ENCODE measurements at places on chromosomes 3 and 15. TPM values are rescaled to one million over a fixed set of nuclear protein-coding genes. Genes with fewer than 3 reads are reported as not detected.

KNL1 gene
- 13.2 TPM for polyA plus RNA-seq

GOLGA8N gene
- polyA plus RNA-seq, result 9.0 TPM

DNA sequence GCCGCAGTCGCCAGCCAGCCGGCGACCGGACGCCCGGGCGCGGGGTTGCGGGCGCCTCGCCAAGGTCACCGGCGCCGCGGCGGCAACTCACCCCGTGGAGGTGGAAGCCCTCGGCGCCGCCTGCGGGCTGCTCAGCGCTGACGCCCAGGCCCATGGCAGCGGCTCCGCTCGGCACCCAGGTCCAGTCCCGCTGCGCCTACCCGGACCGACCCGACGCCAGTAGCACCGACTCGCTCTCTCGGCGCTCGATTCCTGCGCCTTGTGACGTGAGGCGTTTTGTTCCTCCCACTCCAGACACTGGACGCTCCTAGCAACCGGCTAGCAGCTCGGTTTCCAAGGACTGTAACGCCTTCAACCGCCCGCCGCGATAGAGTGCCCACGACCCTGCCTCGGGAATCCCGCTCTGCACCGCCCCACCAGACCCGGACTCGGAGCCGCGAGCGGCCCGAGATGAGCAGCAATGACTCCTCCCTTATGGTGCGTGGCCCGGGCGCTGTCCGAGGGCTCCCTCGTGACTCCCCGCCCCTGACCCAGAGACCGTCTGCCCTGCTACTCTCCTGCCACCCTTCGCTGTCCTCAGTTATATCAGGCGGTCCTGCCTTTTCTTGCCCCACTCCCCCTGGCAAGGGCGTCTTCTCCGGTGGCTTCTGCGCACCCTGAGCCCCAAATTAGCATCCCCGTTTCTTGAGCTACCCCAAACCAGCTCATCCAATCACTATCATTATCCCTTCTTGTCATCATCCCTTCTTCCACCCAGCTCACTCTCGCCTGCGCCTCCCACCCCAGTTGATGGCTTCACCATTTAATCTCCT lies at the start of the genes GORASP1 and TTC21A:
Gene GORASP1 (minus strand): TSS at position 240 of the 812 bp plus-strand sequence. CDS start 86 bp downstream, at position 154.
Gene TTC21A (plus strand): TSS at position 293 of the 812 bp plus-strand sequence. CDS start 158 bp downstream, at position 451.
- DNase-seq, result peak; percentile 92

- no peak for DNase-seq
Observed at GRCh38 chr3:110473405-110473804, 598.2 kb upstream of the NECTIN3 start.

- DNase-seq, result no peak
Observed at GRCh38 chr3:177300842-177301241, 103.6 kb upstream of the TBL1XR1 start.

DNA sequence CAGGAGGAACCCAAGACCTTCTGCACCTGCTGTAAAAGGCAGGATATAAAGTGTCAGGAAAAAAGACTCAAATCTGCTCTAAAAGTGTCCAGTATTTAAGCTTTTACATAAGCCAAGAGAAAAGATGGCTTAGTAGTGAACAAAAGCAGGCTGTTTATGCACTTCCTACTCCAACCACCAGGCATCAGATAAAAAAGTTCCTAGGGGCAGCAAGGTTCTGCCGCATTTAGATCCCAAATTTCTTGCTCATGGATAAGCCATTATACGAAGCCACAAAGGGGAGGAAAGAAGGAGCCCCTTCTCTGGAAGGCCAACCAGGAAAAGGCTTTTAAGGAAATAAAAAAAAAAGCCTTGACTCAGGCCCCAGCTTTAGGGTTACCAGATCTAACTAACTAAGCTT lies 10.6 kb upstream of the SLC9C1 start:
- no peak for DNase-seq

GRCh38 chr3:124881976-124882697 lies 5.0 kb downstream of the ITGB5 start:
- DNase-seq, result no peak

DNA sequence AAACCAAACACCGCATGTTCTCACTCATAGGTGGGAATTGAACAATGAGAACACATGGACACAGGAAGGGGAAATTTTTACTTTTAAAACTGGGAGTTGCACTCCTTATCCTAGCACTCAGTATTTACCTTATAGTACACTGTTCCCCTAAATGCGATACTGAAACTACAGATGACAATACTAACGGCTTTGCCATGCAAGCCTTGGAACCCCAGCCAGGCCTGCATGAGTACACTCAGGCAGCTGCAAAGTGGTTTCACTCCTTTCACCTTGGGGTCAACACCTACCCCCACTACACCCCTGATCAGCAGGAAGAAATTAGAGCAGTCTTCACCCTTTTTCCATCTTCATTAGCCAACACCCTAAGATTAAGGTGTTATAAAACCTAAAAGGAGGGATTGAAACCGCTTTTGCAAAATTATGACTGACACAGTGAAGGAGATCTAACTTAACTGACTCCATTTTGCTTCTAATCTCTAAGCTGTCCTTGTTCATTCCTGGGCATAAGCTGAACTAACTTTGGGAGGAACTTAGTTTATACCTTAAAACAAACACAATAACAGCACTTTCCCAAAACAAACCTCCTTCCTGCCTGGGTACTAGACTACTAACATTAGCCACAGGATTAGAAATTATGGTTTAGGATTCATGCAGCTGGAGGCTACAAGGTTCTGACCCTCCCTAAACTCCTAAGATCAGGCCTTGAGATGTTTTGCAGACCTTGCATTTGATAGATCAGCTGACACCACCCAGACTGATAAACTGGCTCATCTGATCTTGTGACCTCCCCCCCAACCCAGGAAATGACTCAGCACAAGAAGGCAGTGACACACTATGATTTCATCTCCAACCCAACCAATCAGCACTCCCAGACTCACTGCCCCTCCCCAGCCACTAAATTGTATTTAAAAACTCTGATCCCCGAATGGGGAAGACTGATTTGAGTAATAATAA lies 452.1 kb upstream of the PPP2R3A start:
- DNase-seq, result no peak

NLGN1 gene
- polyA plus RNA-seq, result 2.0 TPM

DNA sequence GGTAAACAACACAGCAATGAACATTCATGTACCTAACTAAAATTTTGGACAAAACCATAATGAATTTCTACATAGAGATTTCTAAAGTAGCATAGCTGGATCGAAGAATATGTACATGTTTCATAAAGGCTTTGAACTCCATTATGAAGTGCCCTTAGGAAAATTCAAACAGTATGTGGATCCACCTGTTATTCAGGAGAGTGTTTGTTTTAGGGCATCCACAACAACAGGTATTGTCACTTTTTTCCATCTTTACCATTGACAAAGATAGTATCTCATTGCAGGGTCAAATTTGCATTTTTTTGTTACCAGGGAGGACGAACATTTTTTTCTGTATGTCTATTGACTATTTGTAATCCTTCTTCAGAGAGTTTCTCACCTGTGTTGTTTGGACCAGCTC lies 75.0 kb downstream of the COL6A5 start:
- DNase-seq, result no peak

PLA2G4E gene
- polyA plus RNA-seq, result 1.3 TPM

DNA sequence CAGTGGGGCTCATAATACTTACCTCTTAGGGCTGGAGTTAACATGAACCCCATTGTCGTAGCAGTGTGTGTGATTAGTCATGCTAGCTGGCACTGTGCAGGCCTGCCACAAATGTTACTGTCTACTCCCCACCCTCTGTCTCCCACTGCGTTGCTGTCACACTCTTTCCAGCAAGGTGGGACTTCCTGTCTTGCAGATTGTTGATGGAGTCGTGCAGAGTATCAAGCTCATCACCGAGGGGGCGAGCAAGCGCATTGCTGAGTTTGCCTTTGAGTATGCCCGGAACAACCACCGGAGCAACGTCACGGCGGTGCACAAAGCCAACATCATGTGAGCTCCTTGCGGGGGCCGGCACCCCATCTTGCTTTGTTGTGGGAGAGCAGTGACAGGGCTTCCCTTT lies 12.9 kb downstream of the IDH3A start:
- no peak for DNase-seq

GUCA1C gene
- not detected for polyA plus RNA-seq

TNFAIP8L3 gene
- 3.6 TPM for polyA plus RNA-seq

METTL6 gene
- polyA plus RNA-seq, result 13.1 TPM

DNA sequence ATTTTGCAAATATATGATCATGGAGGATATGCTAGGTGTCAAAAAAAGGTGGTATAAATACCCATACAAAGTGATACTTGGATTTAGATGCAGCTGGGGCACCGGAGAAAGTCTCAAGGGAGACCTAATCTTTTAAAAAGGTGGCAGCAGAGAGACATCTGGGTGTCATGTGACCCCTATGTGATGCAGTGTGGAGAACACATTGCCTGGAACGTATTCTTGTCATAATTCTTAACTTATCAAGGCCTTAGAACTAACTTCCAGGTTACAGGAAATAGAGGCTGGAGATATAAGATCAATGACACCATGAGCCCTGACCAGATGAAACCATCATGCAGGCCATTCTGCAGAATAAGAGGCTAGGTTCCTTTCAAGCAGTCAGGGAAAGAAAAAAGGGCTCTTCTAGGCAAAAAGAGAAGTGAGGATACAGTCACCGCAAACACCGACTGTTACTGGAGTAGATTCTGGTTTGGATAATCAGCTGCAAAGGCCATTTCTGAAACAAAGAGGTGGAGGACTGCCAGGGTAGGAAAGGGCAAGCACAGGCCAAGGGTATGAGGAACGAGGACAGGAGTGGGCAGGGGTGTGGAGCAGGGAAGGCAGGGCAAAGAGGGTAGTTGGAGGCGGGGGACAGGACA lies 100.6 kb downstream of the OXNAD1 start:
- DNase-seq, result no peak

GRCh38 chr3:187370051-187370450 lies 1.9 kb downstream of the RTP4 start:
- DNase-seq, result no peak

DNA sequence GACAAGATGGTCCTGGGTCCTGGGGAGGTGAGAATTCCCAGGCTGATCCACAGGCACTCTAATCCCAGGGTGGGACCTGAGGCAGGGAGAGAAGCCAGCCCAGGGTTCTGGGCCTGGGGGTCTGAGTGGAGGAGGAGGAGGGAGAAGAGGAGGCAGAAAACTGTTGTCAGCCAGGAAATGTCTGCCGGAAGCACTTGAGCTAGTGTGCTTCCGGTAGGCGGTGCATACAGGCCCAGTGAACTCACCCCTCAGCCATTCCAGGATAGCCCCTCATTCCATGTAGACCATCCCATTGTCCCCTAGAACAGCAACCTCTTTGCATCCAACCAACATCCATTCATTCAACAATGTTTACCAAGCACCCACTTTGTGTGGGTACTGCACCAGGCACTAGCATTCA lies 47.9 kb upstream of the LCTL start:
- DNase-seq, result no peak

DNA sequence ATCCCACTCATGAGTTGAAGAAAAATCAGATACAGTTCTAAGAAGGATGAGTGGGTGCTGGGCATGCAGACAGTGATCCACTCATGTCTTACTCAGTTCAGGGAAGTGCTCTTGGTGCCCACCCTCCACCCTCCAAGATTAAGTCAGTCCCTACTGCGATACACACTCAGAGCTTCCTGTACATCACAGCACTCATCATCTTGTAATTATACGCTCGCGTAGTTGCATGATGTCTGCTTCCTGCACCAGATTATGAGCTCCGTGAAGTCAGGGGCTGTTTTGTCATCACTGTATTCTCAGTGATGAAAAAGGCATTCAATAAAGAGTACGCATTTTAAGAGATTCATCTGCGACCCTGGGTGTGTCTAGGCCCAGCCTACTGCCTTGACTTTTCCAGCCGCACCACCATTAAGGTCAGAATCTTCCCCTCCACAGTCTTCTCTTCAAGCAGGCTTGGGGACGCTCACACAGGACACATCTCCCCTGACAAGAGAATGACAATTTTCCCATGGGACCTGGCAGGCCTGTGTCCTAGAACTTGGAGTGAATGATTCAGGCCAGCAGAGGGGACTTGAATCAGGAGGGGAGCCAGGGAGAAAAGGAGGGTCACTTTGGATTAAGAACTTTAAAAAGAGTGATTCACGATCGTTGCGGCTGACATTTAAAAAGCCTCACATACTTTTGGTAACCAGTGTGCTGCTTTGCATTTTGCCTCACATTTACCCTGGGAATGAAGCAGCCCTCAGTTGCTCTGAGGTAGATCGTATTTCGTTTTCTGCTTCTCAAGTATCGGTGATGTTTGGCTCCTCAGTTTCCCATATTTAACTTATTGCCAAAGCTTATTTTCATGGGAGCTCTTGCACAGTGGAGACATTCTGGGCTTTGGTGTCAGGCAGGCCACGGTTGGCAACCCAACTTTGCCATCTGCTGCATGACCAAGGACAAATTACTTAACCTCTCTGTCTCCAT lies 7.9 kb upstream of the PDE8A start:
- no peak for DNase-seq

GOLGA8T gene
- not detected for polyA plus RNA-seq

GRCh38 chr3:101262393-101263240 lies 57.8 kb downstream of the IMPG2 start:
- no peak for DNase-seq

UPK1B gene
- 13.2 TPM for polyA plus RNA-seq

- no peak for DNase-seq
Observed at GRCh38 chr3:13544951-13545651, 3.8 kb upstream of the FBLN2 start.

DNA sequence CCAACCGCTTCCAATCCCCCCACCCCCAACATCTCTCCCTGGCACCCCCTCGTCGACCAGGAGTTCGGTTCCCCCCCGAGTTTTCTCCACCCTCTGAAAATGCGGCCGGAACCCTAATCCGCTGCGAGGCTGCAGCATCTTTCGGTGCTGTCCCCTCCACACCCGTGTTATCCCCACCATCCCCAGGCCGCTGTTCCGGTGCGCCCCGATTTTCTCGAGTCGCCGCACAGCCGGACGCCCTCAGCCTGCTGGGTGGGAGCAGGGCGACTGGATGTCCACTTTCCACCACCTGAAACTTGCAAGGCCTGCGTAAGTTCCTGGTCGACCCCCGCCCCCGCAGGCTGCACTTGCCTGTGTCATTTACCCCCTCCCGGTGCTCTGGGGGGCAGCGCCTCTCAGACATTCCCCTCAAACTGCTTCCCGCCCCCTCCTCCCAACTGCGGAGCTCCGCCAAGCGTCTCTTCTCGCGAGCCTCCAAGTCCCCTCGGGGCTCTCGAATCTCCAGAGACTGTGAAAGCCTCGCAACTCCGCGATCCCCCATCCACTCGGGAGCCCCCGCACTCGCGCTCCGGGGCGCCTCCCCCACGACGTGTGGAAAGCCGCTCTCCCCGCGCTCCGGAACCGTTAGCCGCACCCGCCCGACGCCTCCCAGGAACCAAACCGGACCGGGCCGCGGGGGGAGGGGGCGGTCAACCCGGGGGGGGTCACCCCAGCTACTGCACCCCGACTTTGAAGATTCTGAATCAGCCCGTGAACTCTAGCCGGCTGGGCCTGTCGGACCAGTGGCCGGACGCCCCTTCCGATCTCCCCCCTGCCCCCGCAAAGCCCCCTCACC lies 566 bp downstream of the ETV5 start:
- DNase-seq, result peak; percentile 53

GRCh38 chr15:40976819-40977218 lies 23.5 kb downstream of the CHAC1 start:
- DNase-seq, result no peak

CLDN16 gene
- 0.18 TPM for polyA plus RNA-seq

Measured in muscle of arm (tissue), 14 donors.